ENCODE measurements at places on chromosomes 3 and 15.
A peak's percentile ranks its signal among the peaks of the same experiment; 100 is the strongest.

DNA sequence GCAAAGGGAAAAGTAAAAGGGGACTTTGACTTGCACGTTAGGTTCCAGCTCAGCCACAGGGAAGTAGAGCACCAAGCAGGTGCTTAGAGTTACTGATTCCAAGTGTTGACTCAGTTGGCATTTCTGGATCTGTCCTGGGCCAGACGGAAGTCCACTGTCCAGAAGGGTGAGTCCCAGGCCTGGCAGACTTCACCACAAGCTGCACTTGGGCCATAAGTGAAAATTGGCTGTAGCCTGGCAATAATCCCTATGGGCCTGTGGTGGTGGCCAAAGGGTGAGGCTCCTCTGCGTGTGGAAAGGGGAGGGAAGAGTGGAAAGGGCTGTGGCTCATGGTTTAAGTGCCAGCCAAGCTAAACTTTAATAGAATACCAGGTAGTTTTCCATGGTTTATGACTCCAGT lies 121.5 kb downstream of the DTWD1 start:
- H3K36me3 ChIP-seq, result no peaks in the 10 kb centered on the region
- H3K4me3 ChIP-seq, result no peak overlapping the region
- no peak overlapping the region for H3K27ac ChIP-seq
- no peaks in the 10 kb centered on the region for H3K27me3 ChIP-seq
- DNase-seq, result no peak

DNA sequence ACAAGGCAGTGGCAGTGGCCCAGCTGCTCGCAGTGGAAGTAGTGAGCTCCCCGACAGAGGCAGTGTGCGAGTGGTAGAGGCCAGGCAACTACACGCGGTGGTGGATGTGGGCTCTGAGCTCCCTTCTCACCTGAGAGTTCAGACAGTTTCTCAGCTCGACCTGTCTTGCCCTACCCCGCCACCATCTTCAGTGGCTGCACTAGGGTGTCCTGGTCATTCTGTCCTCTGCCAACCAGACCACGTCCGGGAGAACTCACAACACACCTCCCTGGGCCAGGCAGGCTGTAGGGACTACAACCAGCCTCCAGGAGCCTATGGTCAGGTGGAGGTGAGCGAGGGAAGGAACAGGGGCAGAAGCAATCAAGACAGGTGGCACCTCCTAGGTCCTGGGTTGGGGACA lies 106.3 kb upstream of the SMAD3 start:
- no peaks in the 10 kb centered on the region for H3K27me3 ChIP-seq
- no peaks in the 10 kb centered on the region for H3K36me3 ChIP-seq
- H3K4me3 ChIP-seq, result no peak overlapping the region
- no peak for DNase-seq
- no peaks in the 10 kb centered on the region for H3K4me1 ChIP-seq
- H3K27ac ChIP-seq, result no peak overlapping the region

DNA sequence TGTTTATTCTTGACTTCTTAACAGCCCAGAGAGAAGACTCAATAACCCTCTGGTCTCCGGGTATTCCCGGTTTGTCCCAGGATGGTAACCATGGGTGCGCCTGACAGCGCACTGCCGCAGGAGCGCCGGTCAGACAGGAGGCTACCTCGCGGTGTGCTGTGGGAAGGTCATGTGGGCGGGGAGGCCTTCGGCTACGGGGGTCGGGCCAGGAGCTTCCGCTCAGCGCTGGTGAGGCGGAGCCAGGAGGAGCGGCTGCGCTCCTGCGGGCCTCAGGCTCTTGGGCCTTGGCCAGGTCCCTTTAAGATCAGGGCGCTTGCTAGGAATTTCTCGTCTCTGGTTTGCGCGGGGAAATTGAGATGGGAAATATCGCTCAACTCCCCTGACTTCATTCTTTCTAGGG lies 182.3 kb upstream of the NDN start:
- no peaks in the 10 kb centered on the region for H3K4me1 ChIP-seq
- DNase-seq, result peak; percentile 83
- no peaks in the 10 kb centered on the region for H3K27me3 ChIP-seq

GRCh38 chr15:37223089-37223488 lies 122.7 kb upstream of the MEIS2 start:
- H3K4me3 ChIP-seq, result no peak overlapping the region
- DNase-seq, result no peak
- no peaks in the 10 kb centered on the region for H3K36me3 ChIP-seq
- no peak overlapping the region for H3K27ac ChIP-seq
- no peaks in the 10 kb centered on the region for H3K27me3 ChIP-seq
- H3K4me1 ChIP-seq, result no peaks in the 10 kb centered on the region

- H3K27ac ChIP-seq, result no peak overlapping the region
- peaks cover 8% of the 10 kb centered on the region for H3K4me1 ChIP-seq
- H3K4me3 ChIP-seq, result no peak overlapping the region
Measured at GRCh38 chr3:15497964-15498363, 23.5 kb downstream of the COLQ start.

- H3K36me3 ChIP-seq, result no peaks in the 10 kb centered on the region
- H3K27me3 ChIP-seq, result no peaks in the 10 kb centered on the region
Measured at GRCh38 chr15:57307527-57308169, 68.7 kb upstream of the CGNL1 start.

DNA sequence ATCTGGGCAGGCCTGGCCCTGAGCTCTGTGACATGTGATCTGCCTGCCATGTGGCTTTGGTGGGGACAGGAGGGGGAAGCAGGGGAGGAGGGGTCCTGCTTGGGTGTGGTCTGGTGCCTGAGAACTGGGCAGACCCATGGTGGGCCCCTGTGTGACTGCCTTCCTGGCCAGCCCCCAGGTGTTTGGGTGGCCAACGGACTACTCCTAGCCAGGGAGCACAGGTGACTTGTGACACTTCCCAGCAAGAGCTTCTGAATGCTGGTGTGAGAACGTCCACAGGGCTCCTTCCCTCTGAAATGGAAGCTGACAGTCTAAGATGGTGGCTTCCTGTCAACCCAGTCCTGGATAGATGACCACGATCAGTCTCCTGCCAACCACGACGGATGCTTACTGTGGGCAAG lies 136.1 kb upstream of the MEF2A start:
- H3K4me3 ChIP-seq, result no peak overlapping the region
- DNase-seq, result peak; percentile 14
- H3K36me3 ChIP-seq, result no peaks in the 10 kb centered on the region
- no peaks in the 10 kb centered on the region for H3K27me3 ChIP-seq

Measured in upper lobe of left lung (tissue), 6 donors.